T-helper 1 cell (primary cell): ENCODE measurements at places on chromosomes 7 and 10.
A peak's percentile ranks its signal among the peaks of the same experiment; 100 is the strongest.

DNA sequence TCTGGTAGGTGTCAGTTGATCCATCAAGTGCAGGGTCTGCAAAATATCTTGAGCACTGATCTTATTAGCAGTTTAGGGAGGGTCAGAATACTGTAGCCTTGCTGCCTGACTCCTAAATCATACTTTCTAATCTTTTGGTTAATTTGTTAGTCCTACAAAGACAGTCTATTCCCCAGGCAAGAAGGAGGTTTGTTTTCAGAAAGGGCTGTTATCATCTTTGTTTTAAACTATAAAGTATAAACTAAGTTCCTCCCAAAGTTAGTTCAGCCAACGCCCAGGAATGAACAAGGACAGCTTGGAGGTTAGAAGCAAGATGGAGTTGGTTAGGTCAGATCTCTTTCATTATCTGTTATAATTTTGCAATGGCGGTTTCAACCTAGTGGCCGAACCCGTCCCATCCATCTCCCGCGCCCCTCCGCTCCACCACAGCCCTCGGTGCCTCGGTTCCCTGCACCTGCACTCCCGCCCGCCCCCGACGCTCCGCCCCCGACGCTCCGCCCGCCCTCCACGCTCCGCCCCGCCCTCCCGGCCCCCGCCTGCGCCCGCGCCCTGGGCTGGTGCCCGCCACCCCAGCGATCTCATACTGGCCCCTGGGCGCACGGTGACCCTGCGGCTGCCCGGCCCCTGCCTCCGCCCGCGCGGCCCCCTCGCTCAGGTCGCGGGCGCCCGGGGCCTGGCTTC is at the start of gene ADCK2:
Gene ADCK2, plus strand, starts transcription at position 564 of the 681 bp plus-strand sequence. CDS start 386 bp downstream, outside the sequence.
- DNase-seq = peak; percentile 41

- DNase-seq = no peak
Observed at GRCh38 chr7:125775317-125775716, 845.7 kb upstream of the POT1 start.

GRCh38 chr7:41244246-41244645 is 458.6 kb downstream of the INHBA start:
- no peak for DNase-seq

DNA sequence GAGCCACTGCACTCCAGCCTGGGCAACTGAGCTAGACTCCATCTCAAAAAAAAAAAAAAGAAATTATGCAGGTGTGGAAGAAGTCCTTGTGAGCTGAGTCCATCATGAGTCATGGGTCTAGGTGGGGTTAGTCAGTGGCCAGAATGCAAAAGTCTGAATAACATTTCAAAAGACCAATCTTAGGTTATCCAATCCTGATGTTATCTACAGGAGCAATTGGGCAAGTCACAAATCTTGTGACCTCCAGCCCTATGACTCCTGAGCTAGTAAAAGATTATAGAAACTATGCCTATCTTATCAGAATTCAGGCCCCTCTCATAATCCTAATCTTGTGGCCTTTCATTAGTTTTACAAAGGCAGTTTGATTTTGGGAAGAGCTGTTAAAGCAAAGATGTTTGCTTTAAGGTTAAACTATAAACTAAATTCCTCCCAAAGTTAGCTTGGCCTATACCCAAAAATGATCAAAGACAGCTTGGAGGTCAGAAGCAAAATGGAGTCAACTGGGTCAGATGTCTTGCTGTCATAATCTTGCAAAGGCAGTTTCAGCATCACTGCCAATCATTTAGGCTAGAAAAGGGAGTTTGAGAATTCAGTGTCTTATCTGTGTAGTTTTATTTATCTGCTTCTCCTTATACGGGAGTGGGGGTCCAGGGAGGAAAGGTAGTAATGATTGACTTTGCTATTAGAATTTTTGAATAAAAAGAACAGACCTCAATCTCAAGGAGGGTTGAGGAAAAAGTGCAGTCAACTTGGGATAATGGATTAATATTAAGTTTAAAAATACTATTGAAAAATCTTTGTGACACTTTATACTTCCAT is 71.2 kb upstream of the TRIM24 start:
- DNase-seq = no peak

DNA sequence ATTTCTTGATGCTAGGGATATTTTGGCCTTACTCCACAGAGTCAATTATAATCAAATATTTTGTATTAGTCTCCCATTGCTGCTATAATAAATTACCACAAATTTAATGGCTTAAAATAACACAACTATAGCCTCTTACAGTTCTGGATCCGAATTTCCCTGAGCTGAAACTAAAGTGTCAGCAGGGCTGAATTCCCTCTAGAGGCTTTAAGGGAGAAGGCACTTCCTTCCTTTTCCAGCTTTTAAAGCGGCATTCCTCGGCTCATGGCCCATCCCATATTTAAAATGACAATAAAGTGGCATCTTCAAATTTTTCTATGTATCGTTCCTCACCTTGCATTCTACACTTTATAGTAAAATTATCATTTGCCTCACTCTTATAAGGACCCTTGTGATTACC is 421.4 kb upstream of the ZWINT start:
- DNase-seq = no peak

DNA sequence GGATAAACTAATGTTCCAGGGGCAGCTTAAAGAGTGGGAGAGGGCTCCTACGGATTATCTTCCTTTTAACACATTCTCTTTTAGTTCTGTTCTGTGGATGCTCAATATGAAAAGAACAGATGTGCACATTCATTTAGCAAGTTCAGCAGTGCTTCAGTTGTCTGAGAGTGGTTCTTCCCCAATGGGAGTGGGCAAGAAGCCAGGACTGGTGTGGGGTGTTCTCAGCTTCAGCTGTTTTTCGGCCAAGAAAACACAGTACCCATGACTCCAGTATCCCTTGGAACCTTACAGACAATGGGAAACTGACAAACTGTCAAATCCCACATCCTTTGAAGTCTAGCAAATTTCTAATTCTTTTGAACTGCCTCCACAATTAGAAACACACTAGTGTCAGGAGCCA is 71.5 kb upstream of the LRRC17 start:
- no peak for DNase-seq

GRCh38 chr7:118041251-118041878 is 142.6 kb upstream of the LSM8 start:
- no peak for DNase-seq

- DNase-seq = no peak
Observed at GRCh38 chr10:116210588-116211346, 62.2 kb downstream of the GFRA1 start.

GRCh38 chr10:48414778-48415177 is 108.3 kb downstream of the MAPK8 start:
- no peak for DNase-seq
